ENCODE measurements at places on chromosomes 2 and 18. TPM values are rescaled to one million over a fixed set of nuclear protein-coding genes. Genes with fewer than 3 reads are reported as not detected.

PDE1A gene
- total RNA-seq = 0.15 TPM

TUBB8B gene
- not detected for total RNA-seq

KLHL30 gene
- 0.27 TPM for total RNA-seq

HOXD13 gene
- total RNA-seq = not detected

VWA3B gene
- total RNA-seq = not detected

LOXHD1 gene
- not detected for total RNA-seq

RGPD5 gene
- 60.4 TPM for total RNA-seq

TXNDC2 gene
- not detected for total RNA-seq

PTPRM gene
- 82.8 TPM for total RNA-seq

DSG4 gene
- not detected for total RNA-seq

UPP2 gene
- total RNA-seq = not detected
